ENCODE measurements at places on chromosomes 11 and 22.

- no peak for DNase-seq
These were observed 79.7 kb upstream of the CSNK2A3 start for GRCh38 chr11:11432621-11433319.

- no peak for DNase-seq
These were observed 105.8 kb upstream of the LDLRAD3 start for GRCh38 chr11:35838071-35838470.

DNA sequence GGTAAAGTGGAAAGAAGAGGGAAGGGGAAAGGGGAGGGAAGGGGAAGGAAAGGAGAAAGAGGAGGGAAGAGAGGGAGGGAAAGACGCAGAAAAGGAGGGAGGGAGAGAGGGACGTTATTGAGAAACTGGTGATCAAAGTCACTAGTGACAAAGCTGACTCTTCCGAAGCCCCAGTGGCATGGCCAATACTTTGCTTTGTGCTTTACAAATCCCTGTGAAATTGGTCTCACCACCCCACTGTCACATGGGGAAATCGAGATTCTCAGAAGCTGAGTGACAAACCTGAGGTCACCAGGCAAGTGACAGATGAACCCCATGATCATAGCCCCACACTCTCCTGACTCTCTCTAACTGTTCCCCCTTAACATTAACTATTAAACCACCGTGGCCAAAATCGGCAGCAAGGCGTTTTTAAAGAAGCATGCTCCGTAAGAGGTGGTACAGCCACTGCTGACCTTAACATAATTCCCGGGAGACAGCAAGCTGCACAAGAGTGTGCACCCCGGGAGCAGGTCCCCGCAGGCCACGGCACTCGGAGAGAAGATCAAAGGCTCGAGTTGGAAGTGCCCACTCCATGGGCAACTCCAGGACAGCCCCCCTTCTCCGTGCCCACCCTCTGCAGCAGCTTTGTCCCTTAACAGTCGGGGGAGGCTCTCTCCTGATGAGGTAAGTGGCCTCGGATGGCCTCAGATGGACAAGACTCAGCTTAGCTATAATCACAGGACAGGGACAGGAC is 34.8 kb downstream of the CELSR1 start:
- no peak for DNase-seq

GRCh38 chr22:22599248-22599647 is 40.2 kb upstream of the PRAME start:
- DNase-seq: no peak

DNA sequence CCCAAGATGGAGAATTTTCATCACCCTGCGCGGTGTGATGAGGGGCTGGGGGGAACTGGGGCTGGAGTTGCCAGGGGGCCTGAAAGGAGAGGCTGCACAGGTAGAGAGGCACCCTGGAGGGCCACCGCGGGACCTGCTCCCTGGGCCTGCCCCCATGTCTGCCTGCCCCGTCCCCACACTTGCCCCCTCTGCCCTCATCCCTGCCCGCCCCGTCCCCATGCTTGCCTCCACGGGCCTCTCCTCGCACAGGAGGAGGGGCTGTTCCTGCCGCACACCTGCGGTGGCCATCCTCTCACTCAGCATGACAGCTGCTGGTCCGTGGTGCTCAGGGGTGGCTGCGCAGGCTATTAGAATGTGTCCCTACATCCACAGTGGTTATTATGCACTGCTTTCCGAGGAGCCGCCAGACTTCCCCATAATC is 43.5 kb downstream of the LINC01488 start:
- DNase-seq: no peak

DNA sequence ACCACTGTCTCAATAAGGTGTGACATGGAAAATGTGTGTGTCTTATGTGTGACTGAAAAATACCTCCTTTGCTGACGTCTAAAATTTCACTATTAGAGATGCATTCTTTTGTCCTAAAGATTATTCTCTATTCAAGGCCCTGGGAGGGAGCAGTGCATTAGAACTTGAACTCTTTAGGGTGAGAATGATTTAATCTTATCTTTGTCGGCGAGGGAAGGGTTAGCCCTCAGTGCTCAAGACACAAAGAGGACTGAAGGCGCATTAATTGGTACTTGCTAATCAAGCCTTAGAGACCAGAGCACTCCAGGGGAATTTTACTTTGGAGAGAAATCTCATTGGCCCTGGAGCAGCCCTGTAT is 29.8 kb upstream of the PLET1 start:
- DNase-seq: no peak

DNA sequence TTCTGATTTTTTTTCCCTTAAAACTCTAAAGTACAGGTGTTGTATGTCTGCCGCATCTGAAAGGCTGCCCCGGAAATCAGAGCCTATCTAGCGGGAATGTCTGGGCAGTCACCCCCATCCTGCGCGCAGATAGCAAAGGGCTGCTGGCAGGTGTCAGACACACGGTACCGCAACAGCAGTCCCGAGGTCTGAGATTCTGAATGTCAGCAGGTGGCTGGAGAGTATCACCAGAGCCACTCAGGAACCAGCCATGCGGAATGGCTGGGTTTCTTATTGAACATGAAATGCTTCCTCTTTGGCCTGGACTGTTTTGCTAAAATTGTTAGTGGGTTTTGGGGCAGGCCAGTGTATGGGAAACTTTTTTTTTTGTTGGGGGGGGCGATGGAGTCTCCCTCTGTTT is 53.3 kb downstream of the CERK start:
- DNase-seq: no peak

DNA sequence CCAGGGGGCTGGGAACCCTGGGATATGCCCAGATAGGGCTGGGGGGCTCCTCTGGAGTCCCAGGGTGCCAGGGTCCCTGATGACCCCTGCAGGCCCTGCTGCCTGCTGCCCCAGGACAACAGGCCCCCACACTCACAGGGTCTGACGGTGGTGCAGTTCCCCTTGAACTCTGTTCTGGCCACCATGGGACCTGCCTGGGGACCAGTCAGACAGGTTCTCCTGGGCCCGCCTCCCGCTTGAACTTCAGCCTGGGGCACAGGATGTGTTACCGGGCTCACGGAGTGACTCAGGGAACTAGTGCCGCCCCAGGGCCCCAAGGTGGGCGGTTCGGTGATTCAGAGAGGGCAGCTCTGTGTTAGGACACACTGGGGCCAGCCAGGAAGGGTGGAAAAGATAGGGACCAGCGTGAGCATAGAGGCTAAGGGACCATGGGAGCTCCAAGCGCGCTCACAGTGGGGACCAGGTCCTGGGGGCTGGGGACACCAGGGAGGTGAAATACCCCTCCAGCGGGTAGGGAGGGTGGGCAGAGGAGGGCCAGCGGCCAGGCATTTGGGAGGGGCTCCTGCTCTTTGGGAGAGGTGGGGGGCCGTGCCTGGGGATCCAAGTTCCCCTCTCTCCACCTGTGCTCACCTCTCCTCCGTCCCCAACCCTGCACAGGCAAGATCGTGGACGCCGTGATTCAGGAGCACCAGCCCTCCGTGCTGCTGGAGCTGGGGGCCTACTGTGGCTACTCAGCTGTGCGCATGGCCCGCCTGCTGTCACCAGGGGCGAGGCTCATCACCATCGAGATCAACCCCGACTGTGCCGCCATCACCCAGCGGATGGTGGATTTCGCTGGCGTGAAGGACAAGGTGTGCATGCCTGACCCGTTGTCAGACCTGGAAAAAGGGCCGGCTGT is 21.5 kb upstream of the TXNRD2 start:
- peak; percentile 32 for DNase-seq

DNA sequence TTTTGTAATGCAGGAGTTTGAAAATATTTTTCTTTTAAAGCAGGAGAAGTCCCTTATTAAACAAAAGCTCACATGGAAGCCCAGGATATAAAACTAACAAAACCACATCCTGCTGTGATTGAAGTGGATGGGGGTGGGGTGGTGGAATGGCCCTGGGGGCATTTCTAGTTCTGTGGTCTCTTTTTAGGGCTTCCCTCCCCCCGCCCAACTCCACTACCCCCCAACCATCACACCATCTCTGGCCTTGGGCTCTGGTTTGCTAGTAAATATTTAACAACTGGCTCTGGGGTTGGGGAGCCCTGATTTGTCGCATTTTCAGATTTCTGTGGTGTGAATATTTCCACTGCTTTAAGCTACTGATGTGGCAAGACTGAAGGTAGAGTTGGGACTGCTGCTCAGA is 279.6 kb upstream of the PLET1 start:
- no peak for DNase-seq

DNA sequence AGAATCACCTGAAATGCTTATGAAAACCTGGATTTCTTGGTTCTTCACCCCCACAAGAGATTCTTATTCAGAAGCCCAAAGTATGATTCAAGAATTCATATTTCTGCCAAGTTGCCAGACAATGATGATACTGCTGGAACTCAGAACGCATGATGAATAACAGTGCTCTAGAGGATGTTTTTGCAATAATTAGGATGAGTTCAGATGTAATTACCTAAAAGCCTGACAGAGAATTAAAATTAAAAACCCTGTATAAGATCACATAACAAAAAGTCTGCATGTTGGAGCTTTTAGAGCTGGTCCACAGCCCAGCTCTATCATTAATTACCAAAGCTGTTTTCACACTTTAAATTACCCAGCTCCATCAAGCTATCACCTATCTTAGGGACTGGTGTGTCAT is 211.8 kb downstream of the LUZP2 start:
- no peak for DNase-seq

- DNase-seq: no peak
These were observed 817 bp downstream of the ARL2 start for GRCh38 chr11:65014726-65015227.

- no peak for DNase-seq
These were observed 11.8 kb upstream of the ACY3 start for GRCh38 chr11:67662142-67662834.

GRCh38 chr11:78248903-78249302 is 60.2 kb downstream of the USP35 start:
- no peak for DNase-seq

DNA sequence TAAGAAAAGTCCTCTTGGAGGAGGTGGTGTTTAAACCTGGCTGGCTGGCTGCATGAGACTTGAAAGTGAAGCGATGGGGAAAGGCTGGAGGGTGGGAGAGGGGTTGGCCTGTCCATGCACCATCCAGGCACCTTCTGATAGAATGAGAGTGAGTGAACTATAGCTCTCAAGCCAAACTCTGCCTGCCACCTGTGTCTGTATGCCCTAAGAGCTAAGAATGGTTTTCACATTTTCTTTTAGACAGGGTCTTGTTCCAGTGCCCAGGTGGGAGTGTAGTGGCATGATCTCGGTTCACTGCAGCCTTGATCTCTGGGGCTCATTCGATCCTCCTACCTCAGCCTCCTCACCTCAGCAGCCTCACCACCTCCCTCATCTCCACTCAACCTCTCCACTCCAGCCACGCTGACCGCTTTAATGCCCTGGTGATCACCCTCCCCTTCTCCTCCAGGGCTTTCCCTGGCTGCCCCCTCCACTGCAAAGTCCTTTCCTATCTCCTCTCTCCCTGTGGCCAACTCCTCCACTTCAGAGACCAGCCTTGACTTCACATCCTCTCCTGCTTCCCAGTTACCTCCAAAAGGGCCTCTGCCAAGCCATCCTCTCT is 38.3 kb upstream of the DKK3 start:
- DNase-seq: no peak

DNA sequence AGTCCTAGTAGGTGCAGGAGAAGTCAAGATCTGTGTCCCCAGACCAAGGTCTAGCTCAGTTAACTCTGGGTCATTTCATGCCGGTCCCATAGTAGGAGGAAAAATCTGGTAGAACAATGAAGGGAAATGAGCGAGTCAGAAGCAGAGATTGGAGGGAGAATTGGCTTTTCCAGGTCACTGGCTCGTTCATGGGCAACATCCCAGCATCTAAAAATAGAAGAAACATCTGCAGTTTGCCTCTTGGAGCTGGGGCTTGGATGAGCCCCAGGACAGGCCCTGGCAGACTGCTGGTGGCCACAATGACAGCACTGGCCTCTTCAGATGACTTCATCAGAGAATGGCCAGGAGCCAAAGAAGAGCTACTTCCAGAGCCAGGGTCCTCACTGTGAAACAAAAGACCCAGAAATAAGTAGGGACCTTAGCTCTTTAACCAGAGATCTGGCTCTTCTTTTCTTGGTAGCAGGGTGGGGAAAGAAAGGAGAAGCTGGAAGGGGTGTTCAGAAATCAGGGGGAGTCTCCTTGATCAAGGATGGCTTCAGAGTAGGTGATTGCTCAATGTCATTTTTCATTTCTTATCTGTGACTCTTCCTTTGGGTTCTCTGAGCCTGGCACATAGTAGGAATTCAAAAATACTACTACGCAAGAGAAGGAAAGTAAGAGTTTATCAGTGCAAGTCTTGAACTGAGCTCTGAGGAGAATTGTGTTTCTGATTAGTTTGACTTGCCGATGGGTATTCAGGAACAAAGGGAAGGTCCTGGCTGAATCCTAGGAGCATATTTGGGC is 102.6 kb downstream of the TMPRSS5 start:
- DNase-seq: no peak

- peak; percentile 79 for DNase-seq
These were observed 27.6 kb downstream of the CD5 start for GRCh38 chr11:61129639-61130523.

DNA sequence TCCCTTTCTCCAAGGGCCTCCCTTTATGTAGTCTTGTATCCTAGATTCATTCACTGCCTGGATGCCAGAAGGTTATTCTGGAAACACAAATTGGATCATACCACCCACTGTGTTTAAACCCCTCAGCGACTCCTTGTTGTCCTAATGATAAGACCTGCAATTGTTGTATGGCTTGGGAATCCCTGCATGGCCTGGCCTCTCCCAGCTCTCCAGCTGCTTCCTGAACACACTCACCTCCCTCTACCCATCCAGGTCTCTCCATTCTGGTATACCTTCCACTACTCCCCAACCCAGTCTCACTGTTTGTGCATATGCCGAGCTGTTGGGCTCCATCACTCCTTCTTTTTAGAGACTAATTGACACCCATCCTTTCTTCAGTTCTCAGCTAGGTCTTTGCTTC is 124.3 kb upstream of the ALX4 start:
- DNase-seq: no peak

GRCh38 chr22:45335021-45335818 is 25.5 kb downstream of the FAM118A start:
- no peak for DNase-seq

DNA sequence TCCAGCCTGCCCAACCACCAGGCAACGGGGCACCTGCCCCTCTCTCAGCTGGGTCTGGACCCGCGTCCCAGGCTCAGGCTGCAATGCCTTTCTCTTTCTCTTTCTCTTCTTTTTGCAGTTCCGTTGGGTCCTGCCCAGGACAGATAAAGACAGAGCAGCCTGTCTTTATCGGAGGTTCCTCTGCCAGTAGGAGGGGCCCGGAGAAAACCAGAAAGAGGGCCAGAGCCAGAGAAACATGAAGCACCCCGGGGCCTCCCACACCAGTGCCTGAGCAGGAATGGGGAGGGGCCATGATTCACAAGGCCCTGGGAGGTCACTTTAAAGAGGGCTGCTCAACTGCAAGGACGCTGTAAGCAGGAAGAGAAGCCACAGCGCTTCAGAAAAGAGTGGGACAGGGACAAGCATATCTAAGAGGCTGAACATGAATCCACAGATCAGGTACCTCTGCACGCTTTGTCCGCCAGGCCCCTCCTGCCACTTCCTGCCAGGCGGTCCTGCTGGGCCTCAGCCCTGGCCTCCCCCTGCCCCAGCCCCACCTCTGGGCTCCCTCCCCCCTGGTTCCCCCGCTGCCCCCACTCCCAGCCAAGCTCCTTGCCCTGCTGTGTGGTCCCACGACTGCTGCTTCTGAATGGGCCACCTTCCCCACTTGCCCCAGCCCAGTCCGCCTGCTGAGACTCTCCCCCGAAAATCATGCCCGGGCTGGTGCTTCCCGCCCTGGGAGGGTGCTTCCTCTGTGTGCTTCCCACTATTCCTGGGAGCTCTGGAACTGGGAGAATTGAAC is at the start of gene APOBEC3C:
APOBEC3C (plus strand) TSS at position 316 of the 781 bp plus-strand sequence; CDS start at position 422, 106 bp downstream.
- DNase-seq: peak; percentile 73

- no peak for DNase-seq
These were observed 6.9 kb downstream of the DPAGT1 start for GRCh38 chr11:119094816-119095065.
